NCI-H526 (cell line): ENCODE measurements at places on chromosomes 6 and 20.

DNA sequence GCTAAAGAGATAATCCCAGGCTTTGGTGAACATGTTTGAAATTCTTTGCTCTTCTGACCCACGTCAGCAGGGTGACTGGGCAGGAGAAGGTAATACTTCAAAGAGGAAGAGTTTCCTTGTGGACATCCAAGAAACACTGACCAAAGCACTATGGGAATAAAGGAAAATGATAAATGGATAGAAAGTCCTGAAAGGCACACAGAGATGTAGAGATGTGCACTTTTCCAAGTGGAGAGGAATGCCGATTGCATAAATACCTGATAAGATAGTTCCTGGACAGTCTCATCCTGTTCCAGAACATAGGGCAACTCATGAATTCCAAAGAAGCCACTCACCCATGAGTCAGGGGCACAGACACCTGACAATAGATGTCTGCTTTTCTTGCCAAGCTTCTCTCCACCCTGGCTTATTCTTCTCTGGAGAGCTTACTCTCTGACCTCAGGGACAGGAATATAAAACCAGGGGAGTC lies 191.3 kb upstream of the FOXA2 start:
- DNase-seq = no peak

GRCh38 chr6:45494416-45495135 lies 116.8 kb upstream of the SUPT3H start:
- DNase-seq = no peak

DNA sequence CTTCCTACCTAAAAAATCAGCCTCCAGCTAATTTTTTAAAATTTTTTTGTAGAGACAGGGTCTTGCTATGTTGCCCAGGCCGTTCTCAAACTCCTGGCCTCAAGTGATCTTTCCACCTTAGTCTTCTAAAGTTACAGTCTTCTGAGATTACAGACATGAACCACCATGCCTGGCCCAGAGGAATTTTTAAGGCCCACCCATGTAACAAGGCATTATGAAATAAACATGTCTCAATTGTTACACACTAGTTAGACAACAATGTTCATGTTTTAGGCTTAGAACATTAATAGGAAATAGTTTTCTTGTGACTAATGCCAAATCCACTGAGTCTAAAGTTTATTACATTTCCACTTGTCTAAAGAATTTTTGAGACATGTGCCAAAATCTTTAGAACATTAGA lies 221.2 kb downstream of the LAMA2 start:
- DNase-seq = no peak

GRCh38 chr6:107082045-107082444 lies 33.3 kb downstream of the BEND3 start:
- no peak for DNase-seq

- DNase-seq = no peak
These were observed 140.9 kb downstream of the DLL1 start for GRCh38 chr6:170149681-170150589.

- peak; percentile 96 for DNase-seq
These were observed 230.0 kb upstream of the BTBD3 start for GRCh38 chr20:11687546-11688292.

DNA sequence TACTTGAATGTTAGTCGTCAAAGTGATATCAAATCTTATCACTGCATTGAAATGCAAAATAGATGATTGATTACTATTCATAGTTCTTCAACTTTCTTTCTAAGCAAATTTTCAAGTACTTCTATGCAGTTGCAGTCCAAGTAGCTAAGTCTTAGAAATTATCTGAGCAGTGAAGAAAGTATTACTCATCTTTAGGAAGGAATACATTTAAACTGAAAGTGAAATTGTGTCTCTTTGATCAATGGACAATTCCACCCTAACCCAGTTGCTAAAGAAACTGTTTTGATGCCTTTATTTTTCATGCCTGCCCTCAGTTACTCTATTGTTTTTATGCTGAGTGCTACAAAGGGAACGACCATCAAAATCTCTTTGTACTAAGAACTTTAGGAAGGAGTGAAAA lies 337.4 kb downstream of the GRIK2 start:
- DNase-seq = no peak

GRCh38 chr6:72976484-72976883 lies 248.8 kb downstream of the KHDC1L start:
- DNase-seq = no peak

DNA sequence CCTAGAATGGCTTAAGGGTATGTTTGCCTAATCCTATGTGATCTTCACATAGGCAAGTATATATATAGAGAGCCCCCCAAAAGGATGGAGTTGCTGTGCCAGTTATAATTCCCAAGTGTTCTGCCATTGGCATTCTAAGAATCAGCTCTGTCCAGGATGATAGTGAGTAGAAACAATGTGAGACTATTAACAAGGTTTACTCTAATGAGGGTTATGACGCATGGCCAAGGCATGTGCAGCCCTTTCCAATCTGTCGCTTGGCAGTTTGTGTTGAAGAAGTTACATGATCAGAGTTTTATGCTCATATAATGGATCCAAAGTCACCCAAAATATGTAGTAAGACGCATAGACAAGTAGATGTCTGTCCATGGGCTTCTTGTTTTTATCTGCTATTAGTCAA lies 33.6 kb downstream of the VGLL2 start:
- no peak for DNase-seq

DNA sequence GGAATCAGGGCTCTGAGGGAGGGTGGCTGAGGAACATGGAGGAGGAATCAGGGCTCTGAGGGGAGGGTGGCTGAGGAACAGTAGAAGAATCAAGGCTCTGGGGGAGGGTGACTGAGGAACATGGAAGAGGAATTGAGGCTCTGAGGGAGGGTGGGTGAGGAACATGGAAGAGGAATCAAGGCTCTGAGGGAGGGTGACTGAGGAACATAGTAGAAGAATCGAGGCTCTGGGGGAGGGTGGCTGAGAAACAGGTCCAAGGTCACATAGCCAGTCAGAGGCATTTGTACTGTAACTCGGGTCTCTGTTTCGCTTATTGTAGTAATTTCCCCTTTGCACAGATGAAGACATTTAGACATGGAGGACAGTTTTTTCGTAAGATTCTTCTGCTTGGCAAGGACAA lies 164.8 kb downstream of the SOBP start:
- DNase-seq = no peak

GRCh38 chr6:1652842-1653241 lies 43.1 kb downstream of the FOXC1 start:
- DNase-seq = no peak

DNA sequence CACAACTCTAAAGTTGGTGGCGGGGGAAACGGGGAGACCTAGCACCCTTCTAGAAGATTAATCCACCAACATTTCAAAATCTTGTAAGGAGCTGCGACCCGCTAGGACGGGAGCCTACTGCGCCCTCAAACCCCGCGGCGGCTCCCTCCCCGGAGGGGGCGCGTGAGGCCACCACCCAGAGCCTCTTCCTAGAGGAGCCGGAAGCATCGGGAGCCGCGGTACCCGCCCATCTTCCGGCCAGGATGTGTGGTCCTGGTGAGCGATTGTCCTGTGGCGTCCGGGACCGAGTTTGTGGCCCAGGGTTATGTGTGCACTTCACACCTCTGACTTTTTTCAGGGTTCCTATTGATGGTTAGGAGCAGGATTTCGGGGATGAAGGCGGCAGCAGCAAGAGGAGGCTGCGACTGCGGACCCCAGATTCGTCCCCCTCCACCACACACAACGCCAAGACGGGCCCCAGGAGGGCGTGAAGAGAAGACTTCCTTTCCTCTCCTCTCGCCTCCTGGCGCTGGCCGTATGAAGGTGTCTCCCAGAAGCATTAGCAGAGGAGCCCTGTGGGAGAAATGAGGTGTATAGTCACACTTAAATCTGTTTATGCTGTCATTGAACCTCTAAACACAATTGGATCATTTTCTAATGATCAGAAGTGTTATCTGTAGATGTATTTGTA lies 10.7 kb downstream of the ZNF165 start:
- no peak for DNase-seq

- no peak for DNase-seq
These were observed 10.6 kb downstream of the TAF11 start for GRCh38 chr6:34877259-34877658.

DNA sequence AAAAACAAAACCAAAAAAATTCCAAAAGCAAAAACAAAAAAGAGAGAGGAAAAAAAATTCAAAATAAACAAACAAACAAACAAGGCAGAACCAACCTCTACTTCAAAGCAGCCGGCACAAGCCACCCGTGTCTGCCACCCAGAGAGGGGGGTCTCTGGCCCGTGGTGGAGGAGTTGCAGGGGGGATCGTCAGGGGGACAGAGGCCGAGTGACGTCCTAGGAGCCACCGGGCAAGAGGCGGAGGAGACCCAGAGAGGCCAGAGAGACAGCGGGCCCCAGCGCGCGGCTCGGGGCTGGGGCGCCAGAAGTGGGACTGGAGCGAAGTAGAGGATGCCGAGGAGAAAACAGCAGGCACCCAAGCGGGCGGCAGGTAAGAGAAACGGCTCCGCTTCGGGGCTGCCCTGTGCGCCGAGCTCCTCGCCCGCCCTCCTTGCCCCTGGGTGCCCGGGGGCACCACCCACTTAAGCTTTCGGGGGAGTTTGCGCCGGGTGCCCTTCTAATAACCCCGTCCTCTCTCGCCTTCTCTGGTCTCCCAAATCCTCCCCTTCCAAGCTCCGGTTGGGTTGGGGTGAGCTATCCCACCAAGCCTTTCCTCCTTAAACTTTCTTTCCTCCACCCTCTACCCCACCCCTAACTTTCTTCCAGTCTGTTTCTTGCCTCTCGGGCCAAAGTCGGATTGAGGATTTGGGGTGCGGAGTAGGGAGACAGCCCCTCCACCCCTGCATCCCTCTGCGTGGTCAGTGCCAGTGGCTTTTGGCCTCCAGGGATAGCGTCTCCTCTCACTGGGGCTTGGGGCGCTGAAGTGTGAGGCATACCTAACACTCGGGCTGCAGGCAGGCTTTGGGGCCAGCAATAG lies 1.0 kb downstream of the TSHZ2 start:
- DNase-seq = no peak

- DNase-seq = no peak
These were observed 1.8 kb upstream of the FKBP1A start for GRCh38 chr20:1394686-1395085.

GRCh38 chr20:44129911-44130718 lies 56.9 kb downstream of the JPH2 start:
- no peak for DNase-seq

DNA sequence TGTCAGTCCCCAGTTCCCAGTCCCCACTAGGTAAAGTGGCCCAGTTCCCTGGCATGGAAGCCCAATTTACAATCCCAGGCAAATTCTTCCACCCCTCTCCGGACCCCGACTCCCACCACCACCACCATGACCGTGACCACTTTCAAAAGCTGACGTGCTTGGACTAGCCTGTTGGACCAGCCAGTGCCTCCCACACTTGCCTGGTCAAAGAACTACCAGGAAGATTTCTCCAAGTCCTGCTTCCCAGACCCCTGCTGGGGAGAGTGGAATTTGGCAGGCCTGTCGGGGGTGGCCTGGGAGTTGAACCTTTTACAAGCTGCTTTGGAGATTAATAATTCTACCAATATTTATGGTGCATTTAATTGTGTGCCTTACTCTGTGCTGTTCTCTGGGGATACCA lies 1.4 kb upstream of the PTPRT start:
- peak; percentile 56 for DNase-seq

- DNase-seq = no peak
These were observed 339.0 kb downstream of the TPBG start for GRCh38 chr6:82702574-82702973.

DNA sequence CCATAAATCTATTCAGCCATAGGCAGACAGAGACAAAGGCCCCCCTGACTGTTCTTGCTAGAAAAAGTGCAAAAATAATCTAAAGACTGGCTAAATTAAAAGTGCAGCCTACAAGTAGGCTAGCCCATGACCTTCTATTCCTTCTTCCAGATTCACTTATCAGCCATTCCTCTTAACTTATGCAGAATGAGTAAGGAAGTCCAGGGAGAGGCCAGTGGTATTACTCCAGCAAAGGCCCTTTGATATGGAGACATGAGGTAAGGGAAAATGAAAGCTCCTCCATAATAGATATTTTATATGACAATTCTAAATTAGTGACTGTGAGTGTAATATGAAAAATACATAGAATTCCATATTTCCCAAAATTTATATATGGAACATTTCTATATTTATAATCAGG lies 199.4 kb downstream of the TBC1D32 start:
- no peak for DNase-seq

- DNase-seq = no peak
These were observed 34.7 kb upstream of the TBXT start for GRCh38 chr6:166202321-166202733.
